Heart left ventricle (tissue), 16 donors: ENCODE measurements at places on chromosomes 12 and 14.

- peak; percentile 36 for DNase-seq
These were observed at the start of gene RAB15 for GRCh38 chr14:64971943-64972791. RAB15 (minus strand) TSS chr14:64972336; CDS start chr14:64972076, 260 bp downstream.

GRCh38 chr14:87784386-87784785, 208.6 kb downstream of the GALC start:
- DNase-seq = no peak

DNA sequence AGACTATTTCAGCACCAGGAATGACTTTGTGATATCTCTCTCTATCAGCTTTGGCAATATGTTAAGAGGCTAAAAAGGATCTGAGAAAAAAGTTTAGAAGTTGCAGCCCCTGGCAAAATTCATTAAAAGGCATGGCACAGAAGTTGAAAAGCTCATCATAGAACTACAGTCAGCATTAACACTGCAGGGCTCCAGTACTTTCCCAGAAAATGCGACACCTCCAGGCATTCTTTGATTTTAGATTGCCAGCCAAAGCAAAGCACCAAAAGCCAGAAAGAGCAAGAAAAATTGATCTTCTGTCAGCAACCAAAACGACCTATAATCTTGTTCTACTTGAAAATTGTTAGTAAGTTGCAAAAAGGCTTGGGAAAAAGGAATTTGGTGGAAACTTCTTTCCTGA, 713.5 kb downstream of the FSCB start:
- no peak for DNase-seq

DNA sequence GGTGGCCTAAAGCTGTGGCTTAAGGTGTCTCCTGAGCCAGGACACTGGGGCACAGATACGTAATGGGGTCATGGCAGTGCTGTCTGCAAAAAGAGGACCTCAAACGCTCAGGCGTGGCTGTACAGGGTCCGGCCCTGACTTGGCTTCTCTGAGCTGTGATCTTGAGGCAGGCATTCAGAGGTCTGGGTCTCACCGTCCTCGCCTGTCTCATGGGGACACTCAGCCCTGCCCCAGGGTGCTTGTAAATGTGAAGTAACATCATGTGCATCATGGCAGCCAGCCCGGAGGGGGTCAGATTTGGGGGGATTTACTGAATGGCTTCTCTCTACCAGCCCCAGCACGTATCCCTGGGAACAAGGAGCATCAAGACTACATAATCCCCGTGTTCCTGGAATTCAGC, 28.8 kb downstream of the DIO3 start:
- no peak for DNase-seq

DNA sequence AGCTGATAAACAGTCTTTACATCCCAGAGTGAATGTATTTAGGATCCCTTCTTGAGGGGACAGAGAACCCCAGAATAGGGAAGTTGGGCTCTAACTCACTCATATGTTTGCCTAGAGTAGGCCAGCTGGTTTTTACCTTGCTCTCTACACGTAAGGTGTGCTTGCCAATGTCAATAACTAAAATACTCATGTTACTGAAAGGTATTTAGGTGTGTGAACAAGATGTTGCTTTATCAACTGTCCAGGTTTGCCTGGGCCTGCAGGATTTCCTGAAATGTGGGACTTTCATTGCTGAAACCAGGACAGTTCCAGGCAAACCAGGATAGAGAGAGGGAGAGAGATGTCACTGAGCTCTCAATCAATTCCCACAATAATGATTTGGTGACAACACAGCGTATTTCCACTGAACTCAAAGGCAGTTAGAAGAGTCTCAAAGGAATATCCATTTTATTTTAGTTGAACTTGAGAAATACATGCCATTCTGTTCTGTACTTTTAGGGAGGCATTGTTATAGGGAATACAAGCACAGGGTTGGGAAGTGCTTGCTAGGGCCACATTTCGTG, 171.7 kb downstream of the NRXN3 start:
- no peak for DNase-seq

GRCh38 chr12:106956048-106956578, 406 bp downstream of the TMEM263 start:
- DNase-seq = peak; percentile 70

DNA sequence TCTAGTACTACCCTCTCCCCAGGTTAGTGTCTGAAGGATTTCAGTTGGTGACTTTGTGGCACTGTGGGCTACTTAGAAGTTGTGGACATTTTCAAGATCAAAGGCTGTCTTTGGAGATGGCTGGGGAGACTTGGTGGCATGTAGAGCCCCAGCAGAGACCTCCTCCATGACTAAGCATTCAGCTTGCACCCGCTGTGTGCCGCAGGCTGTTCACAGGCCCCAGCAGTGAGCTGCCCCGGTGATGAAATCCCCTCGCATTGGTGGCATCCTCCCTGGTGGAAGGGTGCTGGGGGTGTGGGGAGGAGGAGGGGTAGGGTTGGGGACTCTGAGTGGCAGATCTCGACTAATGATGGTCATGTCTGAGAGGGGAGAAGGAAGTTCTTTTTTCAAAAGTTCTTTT, 173.9 kb downstream of the TSPAN9 start:
- no peak for DNase-seq

DNA sequence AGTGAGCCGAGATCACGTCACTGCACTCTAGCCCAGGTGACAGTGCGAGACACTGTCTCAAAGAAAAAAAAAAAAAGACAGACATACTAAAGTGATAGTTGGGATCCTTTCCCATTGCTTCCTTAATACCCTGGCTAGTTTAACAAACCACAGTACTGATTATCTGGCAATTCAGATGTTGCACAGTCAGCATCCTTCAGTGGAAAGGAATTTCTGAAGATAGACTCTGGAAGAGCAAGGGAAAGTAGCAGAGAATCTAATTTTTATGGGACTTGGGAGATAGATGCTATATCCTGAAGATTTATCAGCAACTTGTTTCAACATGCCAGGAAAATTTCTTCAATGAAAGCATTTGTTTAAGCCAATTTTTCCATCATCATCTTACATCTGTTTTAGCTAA, 6.5 kb upstream of the PPFIBP1 start:
- no peak for DNase-seq

DNA sequence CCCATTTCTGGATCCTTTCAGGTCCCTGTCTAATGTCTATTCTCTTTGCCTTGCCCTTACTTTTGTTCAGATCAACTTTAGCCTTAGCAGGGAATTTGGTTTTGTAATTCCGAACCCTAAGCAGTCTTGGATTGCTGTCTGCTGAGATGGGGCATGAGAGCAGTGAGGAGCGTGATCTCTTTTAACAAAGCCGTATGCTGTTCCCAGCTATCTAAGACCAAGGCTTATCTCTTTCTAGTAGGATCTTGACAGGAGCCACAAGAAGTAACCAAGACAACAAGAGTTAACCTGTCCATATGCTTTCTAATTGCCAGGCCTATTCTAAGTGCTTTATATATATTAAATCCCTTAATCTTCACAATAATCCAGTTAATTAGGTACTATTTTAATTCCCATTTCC, 4.5 kb upstream of the DHRS7 start:
- DNase-seq = no peak

DNA sequence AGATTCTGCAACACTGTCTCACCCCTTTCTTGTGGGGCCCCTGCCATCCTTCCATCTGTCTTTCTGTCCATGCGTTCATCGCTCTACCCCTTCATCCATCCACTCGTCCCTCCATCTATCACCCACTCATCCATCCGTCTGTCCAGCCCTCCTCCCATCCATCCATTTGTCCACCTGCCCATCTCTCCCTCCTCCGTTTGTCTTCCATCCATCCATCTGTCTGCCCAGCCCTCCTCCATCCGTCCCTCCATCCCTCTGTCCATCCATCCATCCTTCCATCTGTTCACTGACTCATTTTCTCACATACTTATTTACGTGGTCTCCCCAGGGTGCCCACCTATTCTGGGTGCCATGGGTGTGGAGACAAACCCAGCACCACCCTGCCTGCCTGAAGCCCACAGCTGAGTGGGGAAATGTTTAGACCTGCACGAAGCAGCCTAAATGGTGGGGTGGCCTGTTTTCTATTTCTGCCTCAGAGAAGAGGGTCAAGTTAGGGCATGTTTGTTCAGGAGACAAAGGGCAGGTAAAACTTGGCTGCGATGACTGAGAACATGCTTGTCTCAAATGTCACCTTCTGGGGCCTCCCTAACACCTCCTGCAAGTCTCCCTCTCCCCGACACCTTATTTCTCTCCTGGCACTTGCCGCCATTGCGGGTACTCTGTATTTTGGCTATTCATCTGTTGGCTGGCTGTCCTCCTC, 2.8 kb upstream of the SLC25A47 start:
- DNase-seq = no peak

- no peak for DNase-seq
These were observed 200.5 kb downstream of the STXBP6 start for GRCh38 chr14:24849471-24849870.

DNA sequence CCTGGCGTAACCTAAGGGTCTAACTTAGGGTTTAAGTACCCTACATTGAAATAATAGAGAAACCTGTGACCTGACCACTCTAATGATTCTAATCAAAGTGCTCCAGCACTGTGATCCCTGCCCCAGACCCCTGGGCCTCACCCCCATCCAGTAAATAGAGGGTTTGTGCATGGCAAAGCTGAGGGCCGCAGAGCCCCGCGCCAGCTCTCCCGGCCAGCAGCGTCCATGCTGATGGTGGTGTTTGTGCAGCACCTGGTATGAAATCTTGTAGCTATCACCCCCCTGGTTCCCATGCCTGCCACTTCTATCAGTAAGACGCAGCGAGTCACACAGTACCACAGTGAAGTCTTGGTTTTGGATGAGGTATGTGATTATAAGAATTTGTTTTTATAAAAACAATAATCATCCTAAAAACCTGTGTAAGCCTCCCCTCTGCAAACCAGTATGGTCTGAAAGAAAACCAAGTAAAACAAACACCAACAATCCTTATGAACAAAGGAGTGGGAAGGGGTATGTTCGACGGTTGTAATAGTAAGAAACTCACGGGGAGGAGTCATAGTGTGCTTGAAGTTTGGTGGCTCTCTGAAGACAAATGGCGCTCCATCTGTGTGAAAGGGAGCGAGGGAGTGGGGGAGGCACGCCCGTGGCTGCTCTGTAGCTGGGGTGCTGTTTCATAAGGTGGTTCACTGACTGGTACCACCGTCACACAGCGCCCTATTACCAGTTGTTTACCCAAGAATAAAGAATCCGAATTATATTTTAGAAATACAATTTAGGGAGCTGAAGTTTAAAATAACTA, 156.2 kb downstream of the CACNA1C start:
- DNase-seq = no peak

DNA sequence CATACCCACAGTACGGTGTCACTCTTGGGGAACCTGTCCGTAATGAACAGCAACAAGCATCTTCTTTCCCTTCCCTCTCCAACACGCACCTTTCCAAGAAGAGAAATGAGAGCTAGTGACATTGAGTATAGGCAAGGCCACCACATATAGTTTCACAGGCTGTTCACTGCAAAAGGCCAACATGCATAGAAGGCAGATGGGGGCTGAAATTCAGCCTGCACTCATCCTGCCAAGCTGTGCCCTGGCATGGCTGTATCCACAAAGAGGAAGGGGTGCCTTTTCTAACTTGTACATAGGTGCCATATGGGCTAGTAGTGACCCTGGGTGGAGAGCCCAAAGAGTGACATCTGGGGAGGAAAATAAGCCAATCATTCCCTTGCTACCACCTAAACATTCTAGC, 169.6 kb downstream of the ZFP36L1 start:
- no peak for DNase-seq

- no peak for DNase-seq
These were observed 318.4 kb downstream of the SYT1 start for GRCh38 chr12:79183003-79183402.

DNA sequence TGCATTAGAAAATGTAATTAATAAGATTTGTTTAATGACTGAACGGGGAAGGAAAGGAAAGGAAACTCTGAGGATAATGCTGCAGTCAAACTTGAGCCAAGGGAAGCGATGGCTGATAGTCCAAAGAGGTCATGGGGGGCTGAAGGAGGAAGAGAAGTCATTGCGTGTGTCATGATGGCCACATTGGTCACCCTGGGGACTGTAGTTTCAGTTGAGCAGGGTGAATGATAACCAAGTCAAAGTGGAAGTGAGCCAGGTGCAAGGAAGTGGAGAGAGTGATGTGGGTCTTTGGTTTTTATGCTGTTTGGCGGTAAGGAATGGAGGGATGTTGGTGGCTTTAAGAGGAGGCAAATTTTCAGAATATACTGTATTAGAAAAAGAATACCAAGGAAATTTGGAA, 21.6 kb downstream of the C12orf75 start:
- DNase-seq = no peak

- DNase-seq = no peak
These were observed 20.4 kb upstream of the FOS start for GRCh38 chr14:75258079-75258802.

DNA sequence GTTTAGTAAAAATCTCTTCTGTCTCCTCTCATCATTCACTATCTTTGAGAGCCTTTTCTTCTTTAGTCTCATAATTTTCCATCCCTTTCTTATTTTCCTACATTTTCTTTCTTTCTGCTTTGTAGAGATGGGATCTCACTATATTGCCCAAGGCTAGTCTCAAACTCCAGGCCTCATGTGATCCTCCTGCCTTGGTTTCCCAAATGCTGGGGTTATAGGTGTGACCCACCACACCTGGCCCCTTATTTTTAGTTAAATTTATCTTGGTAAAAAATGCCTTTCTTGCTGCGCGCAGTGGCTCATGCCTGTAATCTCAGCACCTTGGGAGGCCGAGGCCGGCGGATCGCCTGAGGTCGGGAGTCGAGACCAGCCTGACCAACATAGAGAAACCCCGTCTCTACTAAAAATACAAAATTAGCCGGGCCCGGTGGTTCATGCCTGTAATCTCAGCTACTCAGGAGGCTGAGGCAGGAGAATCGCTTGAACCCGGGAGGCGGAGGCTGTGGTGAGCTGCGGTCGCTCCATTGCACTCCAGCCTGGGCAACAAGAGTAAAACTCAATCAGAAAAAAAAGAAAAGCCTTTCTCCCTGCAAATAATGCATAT, 996 bp downstream of the SLC2A3 start:
- no peak for DNase-seq

- DNase-seq = no peak
These were observed 334.1 kb upstream of the MIS18BP1 start for GRCh38 chr14:45587142-45587541.

DNA sequence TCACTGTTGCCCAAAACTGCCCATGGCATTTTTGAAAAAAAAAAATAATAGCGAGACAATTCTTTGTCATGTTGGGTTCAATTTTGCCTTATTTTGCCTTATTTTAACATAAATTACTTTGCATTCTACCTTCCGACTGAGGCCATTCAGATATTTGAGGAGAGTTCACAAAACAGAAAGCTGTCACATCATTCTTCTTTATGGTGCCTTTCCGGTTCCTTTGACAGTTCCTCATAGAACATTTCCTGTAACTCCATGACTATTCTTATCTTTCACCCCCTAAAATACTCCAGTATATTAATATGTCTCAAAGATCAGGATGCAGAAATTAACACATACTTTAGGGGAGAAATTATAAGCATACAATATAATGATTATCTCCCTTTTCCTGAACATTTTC, 476.7 kb downstream of the NOVA1 start:
- DNase-seq = no peak

GRCh38 chr14:104541905-104542465, 37.6 kb upstream of the C14orf180 start:
- no peak for DNase-seq

GRCh38 chr12:15044471-15044870, 71.6 kb downstream of the PDE6H start:
- no peak for DNase-seq
